Mammary epithelial cell (primary cell): ENCODE measurements at places on chromosomes 6 and 20.

GRCh38 chr6:54516321-54516720 lies 208.1 kb downstream of the TINAG start:
- DNase-seq: no peak

GRCh38 chr6:9593554-9593953 lies 821.3 kb downstream of the TFAP2A start:
- DNase-seq: peak; percentile 27

DNA sequence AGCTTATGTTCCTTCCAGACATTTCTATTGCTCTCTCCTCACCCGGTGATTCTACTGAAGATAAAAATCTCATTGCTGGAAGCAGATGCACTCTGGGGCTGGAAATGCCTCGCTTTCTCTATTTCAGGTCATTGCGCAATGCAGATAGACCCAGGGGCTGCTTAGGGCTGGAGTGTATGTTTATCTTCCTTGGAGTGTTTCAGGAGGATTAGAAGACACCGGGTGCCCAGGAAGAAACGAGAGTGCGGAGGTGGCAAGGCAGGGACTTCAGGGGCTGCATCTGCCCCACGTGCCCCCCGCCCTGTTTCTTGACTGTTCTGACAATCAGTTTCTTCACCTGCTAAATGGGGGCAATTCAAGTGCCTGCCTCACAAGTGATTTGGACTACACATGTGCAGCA lies 45.6 kb upstream of the IYD start:
- DNase-seq: no peak

DNA sequence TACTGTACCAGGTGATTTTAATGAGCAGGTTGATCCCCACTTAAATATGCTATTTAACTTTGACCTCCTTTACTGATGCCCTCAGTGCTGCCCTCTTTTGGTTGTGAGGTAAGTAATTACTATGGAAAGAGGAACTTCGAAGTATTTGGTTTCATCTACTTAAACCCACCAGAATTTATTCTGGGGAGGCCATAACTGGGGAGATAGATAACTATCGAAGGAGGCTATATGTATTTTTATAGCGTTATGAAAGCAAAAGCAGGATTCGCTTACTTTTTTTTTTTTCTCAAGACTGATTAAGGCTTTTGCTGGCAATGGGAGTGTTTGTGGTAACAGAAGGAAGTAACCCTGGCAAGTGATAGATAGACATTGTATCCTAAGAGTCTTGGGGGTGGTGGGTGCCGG lies 168.9 kb upstream of the CENPW start:
- DNase-seq: peak; percentile 14

DNA sequence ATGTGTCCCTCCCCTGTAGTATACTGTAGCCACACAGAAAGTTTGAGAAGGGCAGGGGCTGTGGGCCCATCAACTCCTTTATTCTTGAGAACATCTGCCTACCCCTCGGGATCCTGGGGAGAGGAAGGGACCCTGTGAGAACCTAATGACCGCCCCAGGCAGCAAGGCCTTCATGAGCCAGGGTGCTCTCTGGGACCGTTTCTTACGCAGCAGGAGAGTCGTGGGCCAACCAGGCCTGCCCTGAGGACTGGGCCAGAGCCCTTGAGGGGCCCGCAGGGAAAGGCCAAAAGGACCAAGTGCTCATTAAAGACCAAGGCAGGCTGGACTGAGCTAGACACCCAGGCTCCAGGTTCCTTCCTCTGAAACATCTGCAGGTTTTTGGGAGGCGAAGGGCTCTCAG lies 5.2 kb downstream of the SGK2 start:
- DNase-seq: no peak

- DNase-seq: no peak
Observed at GRCh38 chr6:37699138-37699766, 1.6 kb upstream of the MDGA1 start.

GRCh38 chr6:8556370-8557013 lies 121.1 kb upstream of the SLC35B3 start:
- DNase-seq: peak; percentile 86

DNA sequence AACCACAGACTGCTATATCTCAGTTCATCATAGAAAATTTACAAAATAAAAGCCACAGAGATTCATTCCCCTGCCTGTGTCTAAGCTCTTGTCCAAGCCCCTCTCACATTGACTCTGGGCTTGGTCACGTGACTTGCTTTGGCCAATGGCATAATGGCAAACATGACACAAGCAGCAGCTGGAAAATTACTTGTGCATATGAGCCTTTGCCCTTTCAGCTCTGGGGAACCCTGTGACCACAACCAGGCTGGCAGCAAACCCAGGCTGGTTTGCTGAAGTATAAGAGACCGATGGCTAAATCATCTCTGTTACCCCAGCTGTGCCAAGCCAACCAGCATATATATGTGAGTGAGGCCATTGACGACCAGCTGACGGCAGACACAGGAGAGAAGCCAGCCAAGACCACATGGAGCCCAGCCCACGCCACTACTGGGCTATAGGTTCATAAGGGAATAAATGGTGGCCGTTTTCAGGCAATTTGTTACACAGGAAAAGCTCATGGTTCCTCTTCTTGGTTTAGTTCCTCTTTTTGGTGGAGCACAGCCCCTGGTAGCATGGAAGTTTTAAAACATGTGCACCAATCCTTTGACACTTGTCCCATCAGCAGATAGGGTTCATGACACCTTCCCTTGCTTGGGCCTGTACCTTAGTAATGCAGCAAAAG lies 31.8 kb upstream of the RSPO4 start:
- DNase-seq: no peak
